ENCODE measurements at places on chromosomes 3 and 15.

GRCh38 chr3:186930641-186931531, 560 bp downstream of the ST6GAL1 start:
- peaks cover 24% of the 10 kb centered on the region for H3K36me3 ChIP-seq
- H3K4me3 ChIP-seq, result peak overlapping the region; percentile 98
- H3K4me1 ChIP-seq, result peaks cover 40% of the 10 kb centered on the region
- ATAC-seq, result peak; percentile 91
- H3K27me3 ChIP-seq, result no peaks in the 10 kb centered on the region

GRCh38 chr3:120448756-120449155, 2.0 kb downstream of the FSTL1 start:
- no peak for ATAC-seq
- H3K4me1 ChIP-seq, result peaks cover 13% of the 10 kb centered on the region
- H3K27me3 ChIP-seq, result peaks cover 45% of the 10 kb centered on the region
- H3K27ac ChIP-seq, result no peak overlapping the region
- H3K4me3 ChIP-seq, result no peak overlapping the region

- ATAC-seq, result no peak
- H3K4me3 ChIP-seq, result no peak overlapping the region
- no peaks in the 10 kb centered on the region for H3K4me1 ChIP-seq
- H3K27me3 ChIP-seq, result no peaks in the 10 kb centered on the region
Measured at GRCh38 chr3:81068546-81068945, 692.9 kb downstream of the GBE1 start.

DNA sequence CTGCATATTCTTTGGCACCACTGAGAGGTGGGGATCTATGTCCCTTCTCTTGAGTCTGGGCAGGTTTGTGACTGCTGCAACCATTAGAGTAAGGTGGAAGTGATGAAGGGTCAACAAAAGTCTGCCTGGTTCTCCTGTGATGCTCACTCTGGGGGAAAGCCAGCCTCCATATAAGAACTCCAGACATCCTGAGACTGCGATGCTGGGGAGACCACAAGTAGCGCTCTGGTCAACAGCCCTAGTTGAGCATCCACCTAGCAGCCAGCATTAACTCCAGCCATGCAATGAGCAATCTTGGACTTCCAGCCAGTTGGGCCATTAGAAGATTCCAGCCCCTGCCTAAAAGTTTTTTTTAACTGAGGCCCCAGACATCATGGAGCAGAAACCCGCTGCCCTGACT, 62.8 kb downstream of the SCN11A start:
- no peak overlapping the region for H3K4me3 ChIP-seq
- no peaks in the 10 kb centered on the region for H3K4me1 ChIP-seq
- H3K36me3 ChIP-seq, result no peaks in the 10 kb centered on the region
- ATAC-seq, result no peak
- H3K27ac ChIP-seq, result no peak overlapping the region
- peaks cover 18% of the 10 kb centered on the region for H3K27me3 ChIP-seq

DNA sequence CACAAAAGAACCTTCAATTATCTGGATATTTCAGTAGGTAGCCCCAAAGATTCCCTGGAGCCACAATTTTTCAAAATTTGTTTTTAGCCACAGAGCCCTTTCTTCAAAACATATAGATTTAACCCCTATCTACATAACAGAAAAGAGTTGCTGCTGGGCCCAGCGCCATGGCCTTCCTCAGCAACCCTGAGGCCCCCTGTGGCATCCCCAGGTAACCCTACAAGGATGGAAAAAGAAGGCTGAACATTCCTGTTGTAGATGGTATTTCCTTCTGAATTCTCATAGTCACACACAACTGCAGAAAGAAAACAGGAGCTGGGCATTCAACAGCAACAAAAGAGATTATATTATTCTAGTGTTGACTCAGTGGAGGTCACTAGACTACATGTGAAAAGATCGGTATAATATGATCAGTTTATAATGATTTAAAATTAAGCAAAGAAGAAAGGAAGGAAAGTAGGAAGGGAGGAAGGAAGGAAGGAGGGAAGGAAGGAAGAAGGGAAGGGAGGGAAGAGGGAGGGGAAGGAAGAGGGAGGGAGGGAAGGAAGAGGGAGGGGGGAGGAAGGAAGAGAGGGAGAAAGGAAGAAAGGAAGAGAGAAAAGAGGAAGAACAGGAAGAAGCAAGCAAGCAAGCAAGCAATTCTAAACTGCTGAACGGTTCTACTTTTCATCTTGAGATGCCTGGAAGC, 342.5 kb upstream of the NR2F2 start:
- H3K27me3 ChIP-seq, result no peaks in the 10 kb centered on the region
- H3K4me1 ChIP-seq, result peaks cover 6% of the 10 kb centered on the region
- no peaks in the 10 kb centered on the region for H3K36me3 ChIP-seq

DNA sequence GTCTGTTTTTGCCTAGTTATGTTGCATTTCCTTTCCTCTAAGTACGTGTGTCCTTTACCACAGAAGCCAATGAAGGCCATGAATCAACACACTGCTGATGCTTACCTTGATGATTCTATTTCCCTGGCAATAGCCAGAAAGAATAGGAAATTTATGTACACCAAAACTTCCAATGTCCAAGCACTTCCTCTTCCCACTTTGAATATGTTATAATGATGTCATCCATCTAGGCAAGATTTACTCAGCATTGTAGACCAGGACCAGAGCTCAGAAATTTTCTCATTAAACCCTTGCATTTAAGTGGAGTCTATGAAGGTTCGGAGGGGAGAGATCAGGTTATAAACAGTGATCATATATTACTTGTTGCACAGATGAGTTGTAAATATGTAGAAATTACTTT, 126.0 kb downstream of the THRB start:
- no peak overlapping the region for H3K27ac ChIP-seq
- no peak overlapping the region for H3K4me3 ChIP-seq
- no peaks in the 10 kb centered on the region for H3K36me3 ChIP-seq
- H3K4me1 ChIP-seq, result no peaks in the 10 kb centered on the region
- ATAC-seq, result no peak
